ENCODE measurements at places on chromosomes 16 and 17.

DNA sequence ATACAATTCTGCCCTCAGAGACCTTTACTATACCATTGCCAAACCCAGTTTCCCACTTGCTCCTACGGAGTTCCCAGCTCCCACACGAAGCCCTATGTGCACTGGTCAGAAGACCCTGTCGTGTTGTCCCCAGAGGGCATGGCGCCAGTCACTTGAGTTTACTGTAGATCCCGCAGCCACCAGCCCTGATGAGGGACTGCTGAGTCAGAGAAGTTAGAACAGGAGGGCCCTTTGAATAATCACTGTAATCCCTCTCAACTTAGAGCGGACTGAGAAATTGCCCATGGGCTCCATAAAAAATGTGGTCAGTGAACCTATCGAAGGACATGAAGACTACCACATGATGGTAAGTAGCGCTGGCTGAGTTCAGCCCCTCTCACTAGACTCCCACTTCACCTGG lies 9.2 kb downstream of the UBFD1 start:
- no peak for DNase-seq

- no peak for DNase-seq
Observed at GRCh38 chr17:79570653-79571052, 40.2 kb downstream of the RBFOX3 start.

DNA sequence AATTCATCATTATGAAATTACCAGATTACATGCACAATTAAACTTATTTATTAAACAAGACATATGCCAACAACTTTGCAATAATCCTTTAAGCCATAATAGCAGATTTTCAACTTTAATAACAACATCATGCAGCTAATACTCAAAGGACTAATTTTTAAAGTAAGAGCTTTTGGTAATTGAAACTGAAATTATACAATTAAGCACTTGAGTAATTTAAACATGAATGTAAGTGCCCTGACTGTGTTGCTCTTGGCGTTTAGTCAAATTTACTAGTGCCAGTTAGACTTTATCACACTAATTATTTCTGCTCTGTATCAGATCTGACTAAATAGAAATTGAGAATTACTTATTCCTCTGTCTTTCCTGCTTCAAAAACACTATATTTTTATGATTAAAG lies 46.8 kb upstream of the PSMD7 start:
- DNase-seq: no peak

GRCh38 chr16:54317101-54317611 lies 30.6 kb upstream of the IRX3 start:
- no peak for DNase-seq

- DNase-seq: no peak
Observed at GRCh38 chr17:45584092-45585036, 93.8 kb upstream of the PLEKHM1 start.
